Femur (tissue), 1 donor: ENCODE measurements at places on chromosomes 11 and 22.

DNA sequence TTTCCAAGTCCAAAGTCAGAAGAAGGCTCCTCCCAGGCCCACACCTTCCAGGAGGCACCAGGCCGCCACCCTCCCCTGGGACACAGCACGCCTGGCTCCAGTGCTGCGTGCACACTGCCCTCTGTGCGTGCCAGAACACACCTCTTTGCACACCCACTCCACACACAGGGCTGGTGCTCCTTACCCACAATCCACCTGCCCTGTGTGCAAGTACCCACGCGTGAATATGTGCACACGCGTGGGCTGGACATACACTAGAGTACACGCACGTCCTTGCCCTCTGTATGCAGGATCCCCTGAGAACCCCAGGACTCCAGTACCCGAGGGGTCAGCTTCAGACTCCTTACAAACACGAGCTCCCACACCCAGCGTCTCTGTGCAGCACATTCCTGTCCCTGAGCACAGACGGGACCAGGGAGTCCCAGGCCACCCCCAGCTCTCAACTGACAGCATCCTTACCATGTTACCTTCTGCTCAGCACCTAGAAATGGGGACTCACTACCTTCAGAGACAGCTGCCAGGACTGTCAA, 2.8 kb downstream of the DUSP8 start:
- DNase-seq: no peak

- no peak for DNase-seq
Measured at GRCh38 chr11:79052544-79052943, 388.3 kb downstream of the TENM4 start.

DNA sequence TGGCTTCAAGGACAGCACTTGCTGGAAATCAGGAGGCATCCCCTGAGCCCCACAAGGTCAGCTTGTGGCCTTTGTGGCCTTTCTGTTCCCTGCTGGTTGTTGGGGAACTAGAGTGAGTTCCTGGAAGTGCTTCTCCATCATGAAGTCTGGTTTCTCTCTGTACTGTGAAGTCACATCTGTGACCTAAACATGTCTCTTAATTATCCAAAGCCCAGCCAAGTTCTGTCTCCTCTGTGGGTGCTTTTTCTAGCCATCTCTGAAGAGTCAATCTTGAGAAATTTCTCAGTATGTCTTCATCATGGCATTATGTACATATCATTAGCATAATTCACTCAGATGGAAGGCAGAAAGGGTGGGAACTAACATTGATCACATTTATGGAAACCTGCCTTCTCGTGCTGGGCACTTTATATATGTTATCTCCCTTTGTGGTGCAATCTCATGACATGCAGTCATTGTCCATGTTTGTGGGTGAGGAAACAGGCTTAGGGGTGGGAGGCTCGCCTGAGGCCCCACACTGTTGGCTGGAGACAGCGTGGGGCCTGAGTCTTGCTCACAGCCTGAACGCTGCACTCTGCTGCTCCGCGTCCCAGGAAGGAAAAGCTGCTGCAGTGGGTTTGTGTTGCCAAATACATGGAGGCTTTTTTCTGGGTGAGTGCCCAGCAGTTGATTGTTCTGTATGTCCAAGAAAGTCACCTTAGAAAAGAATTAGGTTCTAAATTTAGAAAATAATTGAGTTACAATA, 24.6 kb downstream of the IGHMBP2 start:
- DNase-seq: no peak

- no peak for DNase-seq
Measured at GRCh38 chr22:26835929-26836528, 178.6 kb downstream of the MIAT start.

GRCh38 chr11:118757876-118758399, 33.0 kb downstream of the DDX6 start:
- no peak for DNase-seq

DNA sequence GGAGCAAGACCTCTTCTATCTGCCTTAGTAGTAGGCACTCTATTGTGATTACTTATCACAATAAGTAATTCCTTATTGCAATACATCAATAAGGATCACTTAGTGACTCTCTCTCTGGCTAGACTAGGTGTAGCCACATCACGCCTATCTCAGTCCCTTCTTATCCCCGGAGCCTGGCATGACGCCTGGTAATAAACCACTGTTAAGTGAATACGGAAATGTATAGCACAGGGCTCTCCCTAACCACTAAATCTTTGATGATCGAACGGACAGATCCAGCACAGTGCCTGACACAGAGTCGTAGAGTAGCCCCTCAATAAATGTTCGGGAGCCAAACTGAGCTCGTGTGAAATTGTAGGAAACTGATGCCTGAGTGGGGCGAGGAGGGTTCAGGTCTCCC, 143.3 kb downstream of the FBXO7 start:
- peak; percentile 43 for DNase-seq

- DNase-seq: peak; percentile 89
Measured at GRCh38 chr11:131694526-131695424, 324.4 kb downstream of the NTM start.
